Suppressor macrophage treated with lipopolysaccharide for 1 hour (primary cell): ENCODE measurements at places on chromosomes 4 and X.

- no peak for DNase-seq
Measured at GRCh38 chr4:101956068-101956825, 165.7 kb downstream of the BANK1 start.

- no peak for DNase-seq
Measured at GRCh38 chrX:71626576-71626975, 8.3 kb upstream of the CXCR3 start.

DNA sequence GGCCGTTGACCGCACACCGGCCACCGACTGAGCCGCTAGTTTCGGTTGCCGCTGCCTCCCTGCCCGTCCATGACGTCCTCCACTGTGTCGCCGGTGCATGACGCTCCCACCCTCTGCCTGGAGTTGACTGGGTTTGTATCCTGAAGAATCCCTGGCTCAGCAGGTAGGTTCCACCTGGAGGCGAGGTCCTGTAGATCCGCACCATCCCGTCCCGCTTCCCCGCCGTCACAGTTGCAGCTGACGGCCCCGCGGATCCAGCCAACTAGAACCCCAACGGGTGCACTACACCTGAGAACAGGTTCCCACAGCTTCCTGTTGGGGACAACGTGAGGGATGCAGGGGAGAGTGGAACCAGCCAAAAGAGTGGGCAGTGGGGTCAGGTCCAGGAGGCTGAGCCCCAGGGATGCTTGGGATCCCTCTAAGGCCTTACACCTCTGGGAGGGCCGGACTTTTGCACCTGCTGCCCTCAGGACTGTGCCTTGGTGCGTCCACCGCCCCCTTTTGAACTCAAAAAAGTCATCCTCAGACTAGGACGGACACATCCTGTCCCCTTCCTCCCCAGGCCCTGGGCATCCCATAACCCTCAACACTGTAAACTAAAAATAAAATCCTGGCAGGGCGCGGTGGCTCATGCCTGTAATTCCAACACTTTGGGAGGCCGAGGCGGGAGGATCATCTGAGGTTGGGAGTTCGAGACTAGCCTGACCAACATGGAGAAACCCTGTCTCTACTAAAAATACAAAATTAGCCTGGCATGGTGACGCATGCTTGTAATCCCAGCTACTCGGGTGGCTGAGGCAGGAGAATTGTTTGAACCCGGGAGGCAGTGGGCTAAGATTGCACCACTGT lies 1.1 kb upstream of the SLBP start:
- no peak for DNase-seq

- peak; percentile 5 for DNase-seq
Measured at GRCh38 chr4:79958466-79959264, 114.4 kb downstream of the ANTXR2 start.
